NCI-H82 (cell line): ENCODE measurements at places on chromosomes 7 and 10.

DNA sequence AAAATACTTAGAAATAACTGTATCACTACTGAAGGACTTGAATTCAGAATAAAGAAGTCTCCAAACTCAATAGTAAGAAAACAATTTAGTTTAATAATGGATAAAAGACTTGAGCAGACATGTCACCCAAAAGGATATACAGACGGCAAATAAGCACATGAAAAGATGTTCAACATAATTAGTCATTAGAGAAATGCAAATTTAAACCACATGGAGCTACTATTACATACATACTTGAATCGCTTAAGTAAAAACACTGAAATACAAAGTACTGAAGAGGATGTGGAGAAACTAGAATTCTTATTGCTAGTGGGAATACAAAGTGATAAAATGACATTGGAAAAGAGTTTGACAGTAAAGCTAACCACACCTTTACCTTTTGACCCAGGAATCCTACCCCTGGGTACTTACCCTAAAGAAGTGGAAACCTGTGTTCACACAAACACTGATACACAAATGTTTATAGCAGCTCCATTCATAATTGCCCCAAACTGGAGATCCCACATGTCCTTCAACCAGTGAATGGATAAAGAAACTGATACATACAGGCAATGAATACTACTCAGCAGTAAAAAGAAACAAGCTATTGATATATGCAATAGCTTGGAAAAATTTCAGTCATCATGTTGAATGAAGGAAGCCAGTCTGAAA lies 54.3 kb upstream of the NFKB2 start:
- DNase-seq: no peak

DNA sequence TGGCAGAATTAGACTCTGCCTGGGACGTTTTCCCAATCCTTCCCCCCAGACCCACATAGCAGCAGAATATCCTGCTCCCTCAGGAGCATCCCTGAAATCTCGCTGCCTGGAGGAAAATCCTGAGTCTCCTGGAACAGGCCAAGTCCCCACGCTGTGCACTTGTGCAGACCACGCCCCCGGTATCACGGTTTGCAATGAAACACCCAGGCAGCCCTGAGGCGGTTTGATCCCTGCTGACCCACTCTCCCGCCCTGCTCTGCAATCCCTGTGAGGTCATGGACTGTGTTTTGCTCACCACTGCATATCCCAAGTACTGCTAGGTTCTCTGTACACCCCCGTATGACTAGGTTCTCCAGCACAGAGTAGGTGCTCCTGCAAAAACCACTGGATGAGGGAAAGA lies 411.8 kb upstream of the MGMT start:
- DNase-seq: no peak

DNA sequence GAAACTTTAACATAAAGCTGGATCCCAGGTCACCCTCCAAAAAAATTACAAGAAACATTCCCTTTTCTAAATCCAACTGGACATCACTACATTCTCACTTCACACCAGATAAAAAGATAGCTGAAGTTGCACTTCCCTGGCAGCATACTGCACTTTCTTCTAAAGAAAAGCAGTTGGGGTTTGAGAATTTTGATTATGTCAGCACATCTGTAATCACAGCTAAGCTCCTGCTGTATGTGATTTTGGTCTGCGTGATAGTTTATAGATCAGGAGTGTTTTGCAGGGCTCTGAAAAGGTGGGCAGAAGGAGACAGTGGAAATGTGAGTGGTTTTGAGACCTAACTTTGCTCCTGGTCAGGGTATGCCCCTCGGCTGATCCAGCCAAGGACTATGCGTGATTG lies 199.1 kb upstream of the AKR1E2 start:
- DNase-seq: no peak

- DNase-seq: no peak
These were observed 55.9 kb downstream of the SLC25A13 start for GRCh38 chr7:96266015-96266414.

- peak; percentile 27 for DNase-seq
These were observed 85.9 kb upstream of the GATA3 start for GRCh38 chr10:7968510-7969112.
